ENCODE measurements at places on chromosomes 5 and 9.

DNA sequence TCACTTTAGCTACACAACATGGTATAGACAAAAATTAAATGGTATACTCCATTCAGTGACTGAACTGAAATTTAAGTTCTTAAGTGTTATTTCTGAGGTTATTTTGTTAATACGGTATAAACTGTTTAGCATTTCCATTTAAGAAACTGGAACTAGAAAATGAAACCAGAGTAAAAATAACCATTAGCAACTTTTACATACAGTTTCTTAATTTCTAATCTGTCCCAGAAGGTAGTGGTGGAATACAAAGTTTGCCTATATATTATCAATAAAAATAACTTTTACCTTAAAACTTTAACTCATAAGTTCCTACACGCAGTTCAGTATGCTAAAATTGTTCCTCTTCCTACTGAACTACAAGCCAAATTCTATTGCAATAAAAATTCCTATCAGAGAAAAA is 10.3 kb downstream of the GOLPH3 start:
- DNase-seq, result no peak

DNA sequence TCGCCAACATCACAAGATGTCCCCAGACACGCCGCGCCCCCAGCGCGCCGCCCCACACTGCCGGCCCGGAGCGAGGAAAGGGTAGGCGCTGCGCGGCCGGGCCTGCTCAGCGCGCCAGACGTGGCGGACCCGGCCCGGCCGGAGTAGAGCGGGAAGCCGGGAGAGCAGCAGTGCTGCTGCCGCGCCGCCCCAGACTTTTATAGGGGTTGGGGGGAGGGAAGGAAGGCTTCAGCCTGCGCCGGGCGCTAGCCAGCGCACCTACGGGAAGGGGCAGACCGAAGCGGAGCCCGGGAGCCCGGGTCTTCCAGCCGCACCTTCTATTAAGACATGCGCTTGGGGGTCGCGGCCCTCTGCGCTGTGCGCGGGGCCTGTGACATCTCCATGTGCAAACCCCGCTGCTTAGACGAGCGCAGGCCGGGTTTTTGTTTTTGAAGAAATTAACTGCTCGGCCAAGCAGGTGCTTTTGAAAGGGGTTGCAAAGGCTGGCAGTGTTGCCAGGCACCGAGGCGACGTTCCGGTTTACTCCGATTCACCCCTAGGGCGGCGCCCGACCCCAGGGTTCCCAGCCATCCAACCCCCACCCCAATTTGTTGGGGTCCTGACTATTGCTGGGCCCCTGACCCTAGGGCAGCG is 353 bp upstream of the PAX5 start:
- DNase-seq, result no peak

DNA sequence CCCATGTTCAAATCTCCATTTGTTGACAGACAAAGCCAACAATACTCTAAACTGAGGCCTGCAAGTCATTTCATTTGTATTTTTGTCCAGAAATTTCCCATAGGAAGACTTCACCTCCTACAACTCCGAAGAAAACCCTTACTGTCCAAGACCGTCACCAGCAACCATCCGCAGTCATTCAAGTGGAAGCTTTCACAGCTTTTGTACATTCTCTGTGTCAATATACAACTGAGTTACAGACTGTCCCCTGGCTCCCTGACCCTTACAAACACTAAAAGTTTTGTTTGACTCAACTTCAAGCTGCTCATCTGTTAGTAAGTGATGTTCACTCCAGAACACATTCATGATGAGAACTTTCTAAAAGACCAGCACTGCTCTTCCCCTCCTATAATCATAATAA is 210.1 kb downstream of the DEPDC1B start:
- DNase-seq, result no peak

GRCh38 chr5:114561415-114561814 is 199.5 kb downstream of the KCNN2 start:
- no peak for DNase-seq
